Kidney capillary endothelial cell (primary cell): ENCODE measurements at places on chromosomes 12 and 14.

DNA sequence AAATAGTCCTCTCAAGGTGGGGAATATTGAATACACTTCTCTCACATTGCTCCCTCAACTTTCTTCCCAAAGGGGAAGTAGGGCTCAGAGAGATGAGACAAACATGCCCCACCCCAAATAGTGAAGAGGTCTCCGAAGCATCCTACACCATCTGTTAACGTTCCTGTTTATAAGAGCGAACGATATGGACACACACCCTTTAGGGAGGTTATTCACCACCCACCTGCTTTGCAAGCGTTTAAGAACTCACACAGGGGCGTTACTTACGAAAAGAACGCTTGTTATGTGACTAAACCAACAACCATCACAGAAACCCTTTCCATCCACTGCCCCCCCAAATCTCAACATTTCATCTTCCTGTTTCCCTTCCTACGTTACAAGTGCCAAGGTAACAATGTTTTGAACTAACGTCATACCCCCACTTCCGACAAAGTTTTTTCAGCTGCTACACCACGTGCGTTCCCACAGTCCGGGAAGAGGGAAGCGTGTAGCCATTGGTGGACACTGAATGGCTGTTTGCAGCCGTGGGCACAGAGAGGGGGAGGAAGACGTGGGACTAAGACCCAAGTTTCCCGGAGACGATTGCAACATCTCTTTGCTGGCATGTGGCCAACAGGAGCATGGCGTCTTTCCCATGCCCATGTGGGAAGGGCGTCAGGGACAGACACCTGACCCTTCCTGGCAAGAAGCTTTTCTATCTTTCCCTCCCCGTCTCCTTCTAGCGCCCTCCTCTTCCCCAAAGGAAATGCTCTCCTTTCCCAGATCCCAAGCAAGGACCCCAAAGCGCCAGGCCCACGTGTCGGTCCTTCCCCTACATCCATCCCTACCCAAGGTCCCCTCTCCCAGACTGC lies 1.2 kb downstream of the YBX3 start:
- peak; percentile 86 for DNase-seq

GRCh38 chr12:100858656-100859055 lies 64.1 kb downstream of the ANO4 start:
- DNase-seq = no peak

DNA sequence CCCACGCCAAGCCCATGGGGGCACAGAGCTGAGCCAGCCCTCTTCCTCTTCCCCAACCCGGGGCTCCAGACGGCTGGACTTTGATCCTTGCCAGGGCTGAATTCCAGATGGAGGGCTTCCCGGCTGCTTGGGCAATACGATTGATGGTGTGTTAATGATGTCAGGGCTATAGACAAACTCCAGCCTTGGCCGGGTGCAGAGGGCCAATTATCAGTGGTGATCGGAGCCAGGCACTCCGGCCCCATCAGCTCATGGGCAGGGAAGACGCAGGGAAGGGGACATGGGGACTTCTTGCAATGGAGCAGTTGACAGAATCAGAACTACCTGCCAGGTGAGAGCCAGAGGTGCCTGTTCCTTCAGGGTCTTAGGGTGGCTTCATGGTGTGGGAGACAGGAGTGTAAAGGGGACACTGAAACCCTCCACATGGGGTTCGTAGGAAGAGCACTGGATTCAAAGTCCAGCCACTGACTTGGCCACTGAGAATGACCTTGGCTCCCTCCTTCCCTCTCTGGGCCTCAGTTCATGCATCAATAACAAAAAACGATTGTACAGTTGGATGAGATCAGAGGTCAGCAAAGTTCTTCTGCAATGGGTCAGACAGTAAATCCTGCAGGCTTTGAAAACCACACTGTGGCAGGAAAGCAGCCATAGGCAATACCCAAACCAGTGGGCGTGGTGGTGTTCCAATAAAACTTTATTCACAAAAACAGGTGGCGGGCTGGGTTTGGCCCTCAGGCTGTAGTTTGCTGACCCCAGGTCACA lies 333.7 kb downstream of the MED13L start:
- no peak for DNase-seq

GRCh38 chr12:82835217-82835616 lies 148.5 kb downstream of the TMTC2 start:
- DNase-seq = peak; percentile 62

GRCh38 chr12:57621497-57622292 lies 10.5 kb downstream of the ARHGEF25 start:
- DNase-seq = no peak

DNA sequence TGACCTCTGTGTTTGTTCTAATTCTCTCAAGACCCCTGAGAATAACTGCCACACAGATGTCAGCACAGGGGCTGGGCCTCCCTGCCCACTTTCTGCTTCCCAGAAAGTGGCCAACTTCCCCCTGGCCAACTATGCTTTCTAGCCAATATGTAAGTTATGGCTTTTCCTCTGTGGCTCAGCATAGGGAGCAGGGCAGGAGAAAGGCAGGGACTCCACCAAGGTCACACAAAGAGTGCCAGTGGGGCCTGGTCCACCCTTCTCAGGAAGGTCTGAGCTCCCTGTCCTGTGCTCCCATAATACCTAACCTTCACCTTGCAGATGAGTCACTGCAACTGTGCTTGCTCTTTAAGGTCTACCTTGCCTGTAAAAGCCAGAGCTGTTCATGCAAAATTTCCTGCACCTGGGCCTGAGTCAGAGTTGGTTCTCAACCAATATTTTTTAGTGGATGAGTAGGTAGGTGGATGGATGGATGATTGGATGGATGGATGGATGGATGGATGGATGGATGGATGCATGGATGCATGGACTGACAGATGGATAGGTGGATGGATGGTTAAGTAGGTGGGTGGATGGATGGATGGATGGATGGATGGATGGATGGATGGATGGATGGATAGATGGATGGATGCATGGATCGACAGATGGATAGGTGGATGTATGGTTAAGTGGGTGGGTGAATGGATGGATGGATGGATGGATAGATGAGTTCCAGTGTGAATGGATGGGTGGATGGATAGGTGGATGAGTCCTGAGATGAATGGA lies 64.2 kb downstream of the DIO3 start:
- DNase-seq = no peak

DNA sequence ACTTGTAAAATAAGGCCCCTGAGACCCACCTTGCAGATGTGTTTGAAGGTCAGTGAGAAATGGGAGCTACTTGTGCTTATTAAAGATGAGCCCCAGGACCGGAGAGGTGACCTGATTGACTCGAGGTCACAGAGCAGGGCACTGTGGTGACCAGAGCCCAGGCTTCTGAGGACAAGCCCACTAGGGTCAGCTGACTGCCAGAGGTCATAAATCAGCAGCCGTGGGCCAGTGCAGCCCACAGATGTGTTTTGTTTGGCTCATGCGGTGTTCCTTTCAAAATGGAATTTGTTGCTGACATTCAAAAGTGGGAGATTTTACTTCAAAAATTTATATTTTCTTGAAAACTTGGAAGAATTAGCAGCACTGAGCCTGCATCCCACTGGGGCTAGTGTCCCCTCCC lies 24.5 kb downstream of the JDP2 start:
- DNase-seq = no peak

GRCh38 chr12:70260646-70261045 lies 17.4 kb downstream of the CNOT2 start:
- DNase-seq = no peak

DNA sequence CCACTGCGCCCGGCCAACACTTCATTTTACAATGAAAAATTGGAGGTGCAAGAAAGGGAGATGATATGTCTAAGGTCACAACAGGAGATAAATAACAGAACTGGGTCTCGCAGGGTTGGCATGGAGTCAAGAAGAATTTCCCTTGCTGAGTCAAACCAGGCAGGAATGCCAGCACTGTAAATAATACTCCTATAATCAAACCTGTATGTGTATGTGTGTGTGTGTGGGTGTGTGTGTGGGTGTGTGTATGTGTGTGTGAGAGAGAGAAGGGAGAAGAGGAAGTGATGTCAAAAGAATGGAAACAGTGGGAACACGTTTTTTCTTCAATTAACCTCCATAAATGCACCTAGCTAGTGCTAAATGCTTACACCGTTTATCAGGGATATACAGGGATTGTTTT lies 70.4 kb downstream of the TMEM116 start:
- DNase-seq = no peak

GRCh38 chr12:116771651-116772050 lies 33.5 kb downstream of the RNFT2 start:
- no peak for DNase-seq

- DNase-seq = peak; percentile 30
Observed at GRCh38 chr12:122421187-122421820, 1.2 kb downstream of the CLIP1 start.

DNA sequence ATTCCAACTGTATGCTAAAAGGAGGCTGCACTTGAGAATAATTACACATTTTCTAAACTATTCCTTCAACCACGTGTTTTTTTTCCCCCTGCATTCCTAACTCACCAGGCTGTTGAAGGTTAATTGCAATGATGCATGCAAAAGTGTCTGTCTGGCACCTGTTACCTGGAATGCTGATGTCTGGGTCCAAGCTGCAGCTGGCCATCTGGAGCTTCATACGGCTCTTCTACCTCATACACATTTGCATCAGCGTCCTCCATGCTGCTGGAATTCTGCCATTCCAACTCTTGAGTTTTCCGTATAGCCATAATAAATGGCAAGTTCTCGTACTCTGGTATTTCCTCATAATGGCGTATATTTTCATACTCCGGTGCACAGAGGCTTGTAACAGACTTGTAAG lies 8.6 kb downstream of the FGD6 start:
- no peak for DNase-seq

- DNase-seq = no peak
Observed at GRCh38 chr12:90859591-90859990, 95.4 kb downstream of the CCER1 start.

GRCh38 chr12:57844709-57845477 lies 1.6 kb downstream of the CTDSP2 start:
- DNase-seq = no peak

DNA sequence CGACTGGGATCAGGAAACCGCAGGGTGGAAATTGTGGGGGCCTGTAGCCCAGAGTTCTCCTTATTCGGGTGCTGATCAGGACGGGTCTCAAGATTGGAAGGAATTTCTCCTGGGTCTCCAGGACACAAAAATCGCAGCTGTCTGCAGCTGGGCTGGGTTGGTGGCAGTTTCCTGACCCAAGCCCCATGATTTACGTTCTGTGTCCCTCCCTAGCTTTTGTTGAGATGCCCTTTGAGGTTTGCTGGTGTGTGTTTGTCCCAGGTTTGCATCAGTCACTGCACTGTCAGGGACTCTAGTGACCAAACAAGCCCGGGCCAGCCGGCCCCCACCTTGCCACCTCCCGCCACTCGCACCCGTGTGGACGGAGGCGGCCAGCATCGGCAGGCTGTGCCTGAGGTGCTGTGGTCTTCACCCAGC lies 89.5 kb downstream of the FBXL14 start:
- DNase-seq = no peak

DNA sequence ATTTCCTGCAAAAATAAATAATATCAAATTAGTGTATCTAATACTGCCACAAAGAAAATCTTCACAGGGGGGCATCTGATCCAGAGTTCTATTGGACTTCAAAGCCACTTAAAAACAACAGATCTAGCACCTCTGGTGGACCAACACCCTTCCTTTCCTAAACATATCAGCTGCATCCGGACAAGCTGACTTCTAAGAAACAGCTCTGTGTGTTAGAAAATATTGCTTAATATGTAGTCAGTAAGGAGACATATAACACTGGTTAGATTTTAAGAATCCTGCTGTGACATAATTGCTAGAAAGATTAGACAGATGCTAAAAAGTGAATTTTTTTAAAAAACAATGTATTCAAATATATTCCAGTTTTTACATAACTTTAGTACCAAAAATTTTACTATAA lies 61.1 kb upstream of the PTPRB start:
- DNase-seq = no peak

- DNase-seq = no peak
Observed at GRCh38 chr12:100717733-100718067, 76.9 kb upstream of the ANO4 start.

- DNase-seq = no peak
Observed at GRCh38 chr12:64669270-64669842, 59.1 kb downstream of the RASSF3 start.

DNA sequence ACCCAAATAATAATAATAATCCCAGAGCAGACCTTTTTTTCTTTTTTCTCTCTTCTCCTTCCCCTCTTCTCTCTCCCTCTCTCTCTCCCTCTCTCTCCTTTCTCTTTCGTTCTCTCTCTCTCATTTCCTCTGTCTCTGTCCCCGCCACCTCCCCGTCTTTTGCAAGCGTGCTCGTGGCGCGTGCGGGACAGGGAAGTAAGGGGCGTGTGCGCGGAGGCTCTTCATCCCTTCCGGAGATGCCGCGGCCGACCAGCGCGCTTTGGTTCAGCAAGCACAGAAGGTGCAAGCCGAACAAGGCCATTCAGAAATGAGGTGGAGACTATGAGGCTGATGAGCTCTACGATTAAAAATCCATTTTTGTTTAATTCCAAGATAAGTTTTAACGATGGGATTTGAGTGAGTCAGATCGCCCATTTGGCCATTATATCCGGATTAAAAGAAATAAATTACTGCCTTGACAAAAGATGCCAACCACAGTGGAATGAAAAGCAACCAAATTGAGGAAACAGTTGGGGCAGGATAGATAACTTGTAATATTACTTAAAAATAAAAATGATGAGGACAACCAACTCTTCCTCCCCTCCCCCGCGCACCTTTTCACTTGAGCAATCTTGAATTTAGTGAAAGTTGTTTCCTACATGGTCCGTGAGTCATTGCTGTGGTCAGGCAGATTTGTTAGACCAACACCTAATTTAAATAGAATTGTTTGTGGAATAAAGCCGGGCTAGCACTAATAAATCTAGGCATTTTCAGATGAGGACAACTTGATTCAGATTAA lies 1.2 kb upstream of the AMIGO2 start:
- peak; percentile 36 for DNase-seq

- DNase-seq = peak; percentile 72
Observed at GRCh38 chr14:77094672-77095284, 3.3 kb upstream of the CIPC start.

GRCh38 chr14:33014710-33015109 lies 76.0 kb downstream of the NPAS3 start:
- DNase-seq = no peak

GRCh38 chr12:84159260-84159659 lies 753.3 kb downstream of the SLC6A15 start:
- no peak for DNase-seq

GRCh38 chr14:33287189-33287588 lies 348.5 kb downstream of the NPAS3 start:
- no peak for DNase-seq

- DNase-seq = no peak
Observed at GRCh38 chr14:91419044-91419397, 1.4 kb upstream of the CCDC88C start.

DNA sequence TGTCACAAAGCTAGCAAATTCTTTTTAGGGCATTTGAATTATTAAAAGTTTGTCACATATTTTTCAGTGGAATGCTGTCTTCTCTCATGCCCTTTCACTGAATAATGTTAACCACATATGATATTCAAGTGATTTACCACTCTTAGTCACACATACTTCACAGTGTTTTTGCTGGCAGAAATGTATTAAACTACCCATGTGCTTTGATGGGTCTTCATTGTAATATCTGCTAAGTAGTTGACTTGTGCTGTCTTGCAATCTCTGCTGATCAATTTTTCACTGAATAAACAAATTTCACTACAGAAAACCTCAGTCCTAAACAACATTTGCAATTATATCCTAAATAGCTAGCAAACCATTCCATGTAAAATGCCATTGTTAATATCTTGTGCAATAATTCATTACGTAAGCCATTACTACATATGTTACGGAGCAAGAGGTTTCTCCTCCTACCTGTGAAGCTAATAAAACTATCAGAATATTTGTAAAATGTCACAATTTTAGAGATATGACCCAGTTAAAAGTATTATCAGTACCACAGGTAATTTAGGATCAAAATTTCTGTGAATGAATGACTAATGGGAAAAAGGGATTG lies 64.6 kb upstream of the LMO3 start:
- DNase-seq = no peak

- no peak for DNase-seq
Observed at GRCh38 chr12:38878333-38878705, 27.1 kb downstream of the CPNE8 start.
